NCI-H69 (cell line): ENCODE measurements at places on chromosomes 6 and 20.

DNA sequence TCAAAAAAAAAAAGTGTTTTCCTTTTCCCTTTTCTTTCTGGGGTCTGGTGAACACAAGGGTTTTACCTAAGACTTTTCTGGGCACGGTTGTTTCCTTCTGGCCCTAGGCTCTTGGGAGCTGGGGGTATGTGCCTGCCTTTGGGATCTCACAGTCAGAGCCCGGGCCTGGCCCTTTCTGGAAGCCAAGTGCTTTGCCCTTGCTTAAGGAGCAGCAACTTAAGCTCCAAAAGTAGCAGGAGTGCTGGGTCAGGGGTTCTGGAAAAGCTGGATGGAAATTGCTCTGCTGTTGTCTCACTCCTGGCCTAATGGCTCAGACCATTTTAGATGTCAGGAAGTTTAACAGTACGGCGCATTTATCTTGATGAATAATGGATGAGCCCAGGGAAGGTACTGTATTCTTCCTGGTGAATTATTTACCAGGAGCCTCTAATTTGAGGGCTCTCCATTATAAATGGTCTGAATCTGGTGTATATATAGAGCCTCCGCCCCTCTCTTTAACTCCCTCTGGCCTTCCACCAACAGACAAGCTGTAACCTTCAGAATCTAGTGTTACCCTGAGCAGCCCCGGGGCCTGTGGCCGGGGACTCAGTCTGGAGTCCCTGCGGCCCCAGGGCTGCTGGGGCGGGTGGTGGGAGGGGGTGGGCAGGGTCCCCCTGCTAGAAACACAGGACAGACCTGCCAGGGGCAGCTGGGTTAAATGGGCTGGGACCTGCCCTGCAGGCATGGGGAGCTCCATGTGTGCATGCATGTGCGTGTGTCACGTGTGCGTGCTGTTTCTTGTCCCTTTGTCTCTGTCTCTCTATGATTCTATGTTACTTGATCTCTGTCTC, 37.5 kb downstream of the PTK7 start:
- peak; percentile 100 for DNase-seq

GRCh38 chr6:141248021-141248799, 884.5 kb upstream of the GJE1 start:
- no peak for DNase-seq

DNA sequence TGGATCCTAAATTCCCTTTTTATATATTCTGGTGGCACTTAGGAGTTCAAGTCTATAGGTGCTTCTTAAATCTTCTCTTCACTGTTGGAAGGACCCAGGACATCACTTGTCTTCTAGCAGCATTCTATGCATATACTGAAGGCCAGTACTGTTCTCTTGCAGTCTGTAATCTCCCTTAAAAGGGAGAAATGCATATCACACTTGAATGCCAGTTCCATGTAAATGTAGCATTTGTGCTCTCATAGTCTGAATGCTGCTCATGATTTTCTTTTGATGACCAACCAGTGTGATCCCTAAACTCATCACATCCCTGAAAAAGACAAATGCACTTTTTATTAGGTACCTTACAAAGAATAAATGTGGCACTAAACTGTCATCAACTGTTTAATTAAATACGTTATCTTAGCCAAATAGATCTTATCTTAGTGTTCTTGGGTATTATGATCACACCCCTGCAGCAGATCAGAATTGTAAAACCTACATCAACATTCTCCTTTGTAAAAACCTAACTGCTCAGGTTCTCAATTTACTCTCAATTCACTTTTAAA, 176.1 kb downstream of the EPHA7 start:
- DNase-seq, result peak; percentile 22

DNA sequence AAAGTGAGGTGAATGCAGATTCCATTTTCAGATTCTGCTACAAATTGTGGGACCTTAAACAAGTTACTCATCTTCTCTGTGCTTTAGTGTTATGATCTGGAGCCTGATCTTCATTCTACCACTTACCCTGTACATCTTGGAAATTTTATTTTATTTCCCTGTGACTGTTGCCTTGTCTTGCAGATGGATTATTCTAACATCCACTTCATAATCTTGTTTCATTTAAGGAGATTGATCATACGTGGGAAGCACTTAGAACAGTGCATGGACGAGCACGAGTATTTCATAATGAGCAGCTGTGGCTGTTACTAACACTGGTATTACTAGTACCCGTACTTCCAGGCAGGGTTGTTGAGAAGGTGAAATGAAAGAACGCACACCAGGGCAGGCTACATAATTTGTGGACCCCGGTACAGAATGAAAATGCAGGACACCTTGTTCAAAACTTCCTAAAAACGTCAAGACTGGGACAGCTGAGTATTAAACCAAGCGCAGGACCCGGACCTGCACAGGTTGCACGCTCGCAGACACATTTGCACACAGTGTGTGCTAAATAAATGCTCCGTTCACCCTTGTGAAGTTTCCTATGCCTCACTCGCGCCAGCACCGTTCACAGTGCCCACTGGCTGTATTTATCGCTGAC, 535 bp upstream of the CCDC170 start:
- no peak for DNase-seq

GRCh38 chr20:23205611-23206041, 119.5 kb upstream of the CD93 start:
- peak; percentile 53 for DNase-seq

DNA sequence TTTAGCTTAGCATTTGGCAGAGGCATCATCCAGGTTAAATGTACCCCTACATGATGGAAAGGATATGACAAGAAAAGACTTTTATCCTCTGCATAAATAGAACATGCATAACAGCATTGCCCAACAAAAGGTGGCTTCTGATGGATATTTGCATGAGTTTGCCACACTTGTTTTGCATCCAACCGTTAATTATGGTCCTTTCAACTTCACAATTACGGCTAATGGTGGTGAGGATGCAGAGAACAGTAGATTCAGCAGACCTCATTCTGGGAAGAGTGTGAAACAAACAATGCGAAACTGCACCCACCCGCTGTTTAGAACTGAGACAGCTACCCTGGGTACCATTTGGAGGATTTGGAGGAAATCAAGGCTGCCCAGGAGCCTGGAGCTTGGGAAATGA, 690.9 kb upstream of the CHD6 start:
- peak; percentile 52 for DNase-seq

DNA sequence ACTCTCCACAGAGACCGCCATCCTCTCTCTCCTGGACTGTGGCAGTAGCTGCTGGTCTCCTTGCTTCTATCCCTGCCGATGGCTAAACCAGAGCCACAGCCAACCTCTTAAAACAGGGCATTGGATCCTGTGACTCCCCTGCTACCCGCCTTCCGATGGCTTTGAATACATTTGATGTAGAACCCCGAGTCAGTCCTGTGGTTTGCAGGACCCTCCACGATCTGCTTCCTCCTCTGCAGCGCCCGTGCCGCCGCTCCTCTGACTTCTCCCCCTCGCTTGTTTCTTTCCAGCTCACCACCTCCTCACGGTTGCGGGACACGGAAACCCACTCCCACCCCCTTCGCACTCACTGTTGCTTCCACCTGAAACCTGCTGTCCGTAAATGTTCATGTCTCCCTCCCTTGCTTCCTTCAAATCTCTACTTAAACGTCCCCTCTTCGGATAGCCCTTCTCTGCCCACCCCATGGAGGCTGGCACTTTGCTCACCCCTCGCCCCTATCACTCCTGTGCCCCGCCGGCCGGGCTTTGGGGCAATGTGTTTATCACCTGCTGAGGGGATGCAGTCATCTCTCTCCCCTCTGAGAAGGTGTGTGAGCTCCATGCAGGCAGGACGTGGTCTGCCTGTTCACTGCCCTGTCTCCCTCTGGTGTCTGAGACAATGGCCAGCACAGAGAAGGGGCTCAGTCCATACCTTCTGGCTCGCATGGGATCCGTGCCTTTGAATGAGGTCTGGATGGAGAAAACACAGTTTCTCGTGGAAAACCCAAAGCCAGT, 67.8 kb downstream of the GFOD1 start:
- DNase-seq, result no peak

GRCh38 chr6:163922562-163922961, 508.0 kb downstream of the QKI start:
- DNase-seq, result no peak

DNA sequence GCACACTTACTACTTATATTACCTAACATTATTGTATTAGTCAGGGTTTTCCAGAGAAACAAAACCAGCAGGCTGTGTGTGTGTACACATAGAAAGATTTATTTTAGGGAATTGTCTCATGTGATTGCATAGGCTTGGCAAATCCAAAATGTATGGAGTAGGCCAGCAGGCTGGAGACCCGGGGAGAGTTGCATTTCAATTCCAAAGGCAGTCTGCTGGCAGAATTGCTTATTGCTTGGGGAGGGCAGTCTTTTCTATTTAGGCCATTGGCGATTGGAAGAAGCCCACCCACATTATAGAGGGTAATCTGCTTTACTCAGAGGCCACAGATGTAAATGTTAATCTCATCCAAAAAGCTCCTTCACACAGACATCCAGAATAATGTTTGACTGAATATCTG, 157.0 kb downstream of the ADGRG6 start:
- DNase-seq, result no peak

GRCh38 chr6:15079288-15079817, 166.5 kb upstream of the JARID2 start:
- no peak for DNase-seq

GRCh38 chr20:51884561-51884960, 82.2 kb upstream of the SALL4 start:
- DNase-seq, result no peak

DNA sequence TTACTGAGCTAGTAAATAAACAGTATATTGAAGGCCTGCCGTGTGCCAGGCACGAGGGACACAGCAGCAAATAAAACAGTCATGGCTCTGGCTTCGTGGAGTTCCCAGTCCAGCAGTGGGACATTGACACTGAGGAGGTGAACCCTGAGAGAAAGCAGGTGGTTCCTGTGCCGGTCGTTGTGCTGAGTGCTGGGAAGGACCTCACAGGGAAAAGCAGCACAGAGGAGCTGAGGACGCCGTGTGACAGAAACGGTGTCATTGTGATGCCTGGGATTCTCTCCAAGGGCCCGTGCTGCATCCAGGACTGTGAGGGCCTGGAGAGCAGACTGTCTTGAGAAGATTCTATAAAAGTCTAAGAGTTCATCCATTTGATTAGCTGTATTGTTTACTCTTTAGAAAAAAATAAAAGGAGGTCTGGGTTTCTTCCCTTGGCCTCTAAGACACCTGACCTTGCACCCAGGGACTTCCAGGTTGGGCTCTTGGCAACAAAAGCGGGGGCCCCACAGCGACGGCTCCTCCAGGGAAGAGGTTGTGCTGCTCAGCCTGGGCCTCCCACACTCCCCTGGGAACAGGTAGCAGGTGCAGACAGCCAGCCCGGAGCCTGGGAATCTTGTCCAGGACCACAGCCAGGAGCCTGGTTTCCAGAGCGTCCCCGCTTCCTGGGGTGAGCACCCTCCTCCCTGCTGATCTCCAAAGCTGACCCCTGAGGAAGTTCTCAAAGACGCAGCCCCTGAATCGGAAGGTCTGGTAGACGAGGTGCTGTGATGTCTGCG, 251.2 kb upstream of the PMEPA1 start:
- DNase-seq, result peak; percentile 55

GRCh38 chr6:41786451-41787218, 859 bp upstream of the TOMM6 start:
- DNase-seq, result peak; percentile 93

DNA sequence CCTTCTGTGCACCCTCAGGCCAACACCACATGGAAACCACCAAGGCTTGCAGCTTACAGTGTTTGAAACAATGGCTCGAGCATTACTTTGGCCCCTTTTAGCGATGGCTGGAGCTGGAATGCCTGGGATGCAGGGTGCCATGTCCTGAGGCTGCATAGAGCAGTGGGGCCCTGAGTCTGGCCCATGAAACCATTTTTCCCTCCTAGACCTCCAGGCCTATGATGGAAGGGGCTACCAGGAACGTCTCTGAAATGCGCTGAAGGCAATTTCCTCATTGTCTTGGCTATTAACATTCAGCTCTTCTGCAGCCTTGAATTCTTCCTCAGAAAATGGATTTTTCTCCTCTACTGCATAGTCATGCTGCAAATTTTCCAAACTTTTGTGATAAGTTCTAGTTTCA, 29.9 kb upstream of the SERINC1 start:
- DNase-seq, result no peak

- no peak for DNase-seq
Measured at GRCh38 chr20:36010825-36011224, 42.4 kb downstream of the CNBD2 start.

GRCh38 chr6:75076009-75076408, 129.8 kb downstream of the COL12A1 start:
- DNase-seq, result peak; percentile 25

- no peak for DNase-seq
Measured at GRCh38 chr6:79353226-79353625, 118.7 kb upstream of the HMGN3 start.

DNA sequence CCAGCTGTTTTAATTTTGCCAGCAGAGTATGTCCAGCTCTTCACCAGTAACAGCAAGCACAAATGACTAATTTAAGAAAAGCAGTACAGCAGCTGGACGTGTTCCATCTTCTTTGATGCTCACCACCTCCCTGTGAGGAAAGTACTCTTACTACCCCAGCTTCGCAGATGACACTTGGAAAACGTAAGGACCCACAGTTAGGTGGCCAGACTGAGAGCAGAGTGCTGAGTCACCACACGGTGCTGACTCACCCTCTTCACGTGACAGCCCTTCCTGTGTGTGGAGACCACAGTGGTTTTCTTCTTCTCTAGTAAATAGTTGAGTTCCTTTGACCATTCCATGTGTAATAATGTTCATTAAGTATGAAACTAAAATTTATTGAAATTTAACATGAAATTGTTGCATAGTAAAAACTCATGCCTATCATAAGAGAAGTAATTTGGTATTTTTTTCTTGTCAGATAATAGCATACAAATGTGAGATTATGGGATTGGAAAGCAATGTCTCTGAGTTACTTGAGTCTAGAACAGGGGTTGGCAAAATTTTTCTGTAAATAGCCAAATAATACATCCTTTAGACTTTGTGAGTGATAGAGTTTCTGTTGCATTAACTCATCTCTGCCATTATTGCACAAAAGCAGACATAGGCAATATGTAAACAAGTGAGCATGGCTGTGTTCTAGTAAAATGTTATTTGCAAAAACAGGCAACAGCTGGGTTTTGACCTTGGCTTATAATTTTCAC, 76.6 kb downstream of the SLX4IP start:
- DNase-seq, result peak; percentile 90
